ENCODE measurements at places on chromosomes 3 and 15.

GRCh38 chr3:62454916-62455315 is 81.6 kb upstream of the FEZF2 start:
- no peak for DNase-seq

DNA sequence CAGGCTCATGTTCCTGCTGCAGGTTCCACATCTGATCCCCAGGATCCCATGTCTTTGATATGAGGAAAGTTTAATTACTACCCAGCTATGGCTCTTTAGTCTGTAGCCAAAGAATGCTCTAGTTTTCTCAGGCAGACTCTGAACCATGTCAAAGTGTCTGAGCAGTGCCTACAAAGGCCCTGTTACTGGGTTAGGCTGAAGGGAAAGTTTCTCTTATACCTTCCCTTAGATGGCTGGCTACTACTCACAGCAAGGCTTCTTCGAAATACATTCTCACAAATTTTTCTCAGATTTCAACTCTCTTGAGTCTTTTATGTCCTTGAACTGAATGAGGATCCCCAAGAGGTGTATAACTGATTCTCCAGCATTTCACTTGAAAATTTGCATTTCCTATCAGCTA is 102.4 kb downstream of the NR1D2 start:
- DNase-seq, result no peak

DNA sequence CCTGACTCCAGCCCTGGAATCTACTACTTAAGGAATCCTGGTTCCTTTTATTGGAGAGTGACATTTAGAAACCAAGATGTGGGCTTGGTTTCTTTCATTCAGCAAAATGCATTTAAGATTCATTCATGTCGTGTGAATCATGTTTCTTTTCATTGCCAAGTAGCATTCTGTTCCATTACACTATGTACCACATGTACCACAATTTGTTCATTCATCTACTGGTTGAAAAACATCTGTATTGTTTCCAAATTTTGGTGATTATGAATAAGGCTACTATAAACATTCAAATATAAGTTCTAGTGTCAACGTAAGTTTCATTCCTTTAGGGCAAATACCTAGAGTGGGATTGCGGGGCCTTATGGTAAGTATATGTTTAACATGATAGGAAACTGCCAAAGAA is 264.2 kb downstream of the VPS13C start:
- DNase-seq, result no peak

DNA sequence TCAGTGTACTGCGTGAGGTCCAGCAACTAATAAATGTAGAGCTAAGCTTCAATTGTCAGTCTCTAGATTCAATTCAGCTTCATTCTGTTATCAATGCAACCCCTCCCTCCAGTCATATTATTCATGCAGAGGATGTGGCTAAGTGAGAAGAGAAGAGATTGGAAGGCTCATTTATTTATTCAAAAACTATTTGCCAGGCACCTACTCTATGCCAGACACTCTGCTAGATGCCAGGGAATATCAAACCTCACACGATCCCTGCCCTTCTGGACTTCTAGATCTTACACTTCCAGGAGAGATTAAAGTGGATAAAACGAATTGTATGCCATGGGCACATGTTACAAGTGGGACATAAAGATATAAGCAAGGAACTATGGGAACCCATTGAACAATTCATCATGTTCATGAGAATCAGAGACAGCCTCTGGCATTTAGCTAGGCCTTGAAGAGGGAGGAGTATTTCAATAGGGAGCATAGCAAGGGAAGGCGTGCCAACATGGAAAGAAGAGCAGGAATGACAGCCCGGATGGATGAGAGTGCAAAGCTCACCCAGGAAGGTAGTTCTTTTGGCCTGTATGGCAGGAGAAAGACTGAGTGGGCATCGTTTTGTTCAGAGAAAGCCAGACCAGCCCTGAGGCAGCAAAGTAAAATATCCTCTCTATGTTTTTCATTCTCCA is 75.4 kb downstream of the FGF12 start:
- no peak for DNase-seq

- no peak for DNase-seq
Observed at GRCh38 chr3:127216415-127217261, 23.7 kb downstream of the PRR23E start.

GRCh38 chr3:110323349-110323748 is 748.3 kb upstream of the NECTIN3 start:
- no peak for DNase-seq

- DNase-seq, result no peak
Observed at GRCh38 chr3:175489406-175489805, 630.3 kb downstream of the NAALADL2 start.

GRCh38 chr3:152199102-152199840 is 69.5 kb upstream of the MBNL1 start:
- DNase-seq, result no peak

DNA sequence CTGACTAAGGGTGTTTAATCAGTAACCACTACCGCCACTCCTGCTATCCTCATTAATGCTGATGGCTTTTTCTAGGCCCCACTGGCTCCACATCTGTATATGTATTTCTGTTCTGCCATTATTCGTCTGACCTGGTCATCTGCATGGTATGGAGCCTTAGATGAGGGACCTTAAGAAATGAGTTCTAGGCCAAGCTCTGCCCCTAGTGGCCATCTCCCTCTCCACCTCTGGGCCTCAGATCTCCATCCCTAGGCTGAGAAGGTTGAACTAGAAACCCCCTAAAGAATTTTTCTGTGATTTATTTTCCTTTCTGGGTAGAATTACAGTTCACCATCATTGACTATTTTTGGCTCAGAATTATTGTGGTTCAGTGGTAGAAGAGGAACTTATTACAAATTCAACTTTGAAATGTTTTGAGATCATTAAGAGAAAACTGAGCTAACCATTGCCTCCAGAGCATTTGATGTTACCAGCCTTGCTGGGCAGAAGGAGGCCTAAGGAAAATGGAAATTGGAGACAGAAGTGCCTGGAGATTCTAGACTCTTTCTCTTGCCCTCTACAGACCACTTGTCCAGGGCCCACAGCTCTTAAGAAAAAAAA is 325.2 kb upstream of the NR2E3 start:
- no peak for DNase-seq

GRCh38 chr3:193207290-193208273 is 33.4 kb upstream of the PLAAT1 start:
- no peak for DNase-seq

DNA sequence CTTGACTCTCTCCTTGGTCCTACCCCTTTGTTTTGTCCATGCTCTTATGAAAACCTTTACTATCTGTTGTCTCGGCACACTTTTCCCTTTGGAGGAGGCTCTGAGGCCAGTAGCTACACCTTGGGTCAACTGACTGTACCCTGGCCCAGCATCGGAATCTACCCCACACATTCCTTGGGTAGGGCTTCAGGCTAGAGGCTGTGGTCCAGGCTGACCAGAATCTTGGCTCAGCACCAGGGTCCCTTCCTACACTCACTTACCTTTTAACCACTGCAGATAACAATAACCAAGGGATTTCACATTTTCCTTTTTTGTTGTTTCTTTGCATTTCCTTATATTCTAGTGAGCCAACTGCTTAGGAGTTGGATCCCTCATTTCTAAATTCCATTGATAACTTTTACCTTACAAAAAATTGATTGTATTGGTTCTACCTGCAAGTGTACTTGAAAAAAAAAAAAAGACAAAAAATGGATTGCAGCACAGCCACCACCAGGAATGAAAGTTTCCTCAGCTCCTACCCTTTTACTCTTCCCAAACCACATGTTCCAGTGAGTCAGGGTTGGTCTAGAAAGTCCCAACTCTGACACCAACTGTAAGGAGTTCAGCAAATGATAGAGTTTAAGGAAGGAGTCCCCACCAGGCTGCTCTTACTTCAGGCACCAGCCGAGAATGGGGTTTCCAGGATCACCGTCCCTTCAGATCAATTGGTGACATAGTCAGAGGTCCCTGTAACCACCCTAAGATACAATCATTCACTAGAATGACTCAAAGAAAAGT is 95.6 kb downstream of the FBLN2 start:
- no peak for DNase-seq

DNA sequence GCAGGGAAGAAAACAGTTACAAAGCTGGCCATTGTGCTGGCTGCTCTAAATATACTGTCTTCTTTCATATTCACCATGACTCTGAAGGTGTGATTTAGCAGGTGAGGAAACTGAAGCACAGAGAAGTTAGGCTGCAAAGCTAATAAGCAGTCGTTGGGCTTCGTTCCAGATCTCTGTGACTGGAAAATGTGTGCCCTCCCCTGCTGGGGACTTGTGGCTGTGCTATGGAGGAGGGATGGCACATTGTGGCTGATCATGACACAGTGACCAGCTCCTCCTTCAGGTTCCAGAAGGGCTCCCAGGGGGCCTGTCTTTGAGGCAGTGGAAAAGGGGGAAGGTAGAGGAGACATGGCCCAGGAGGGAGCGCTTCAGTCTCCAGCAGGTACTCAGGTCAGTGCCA is 19.2 kb downstream of the PXK start:
- no peak for DNase-seq

GRCh38 chr3:169365993-169366915 is 297.3 kb downstream of the MECOM start:
- DNase-seq, result no peak

DNA sequence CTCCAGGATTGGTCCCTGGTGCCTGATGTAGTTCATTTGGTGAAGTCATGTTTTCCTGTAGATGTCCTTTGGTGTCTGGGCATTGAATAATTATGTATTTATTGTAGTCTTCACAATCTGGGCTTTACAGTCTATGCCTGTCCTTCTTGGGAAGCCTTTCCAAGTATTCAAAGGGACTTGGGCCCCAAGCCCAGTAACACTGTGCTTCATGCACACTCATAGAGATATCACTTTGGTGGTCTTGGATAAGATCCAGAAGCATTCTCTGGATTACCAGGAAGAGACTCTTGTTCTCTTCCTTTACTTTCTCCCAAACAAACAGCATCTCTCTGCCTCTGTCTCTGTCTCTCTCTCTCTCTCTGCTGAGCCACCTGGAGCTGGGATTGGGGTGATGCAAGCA is 281.1 kb upstream of the GOLGA6L4 start:
- DNase-seq, result no peak

GRCh38 chr3:150216041-150216811 is 191.9 kb upstream of the TSC22D2 start:
- DNase-seq, result no peak

DNA sequence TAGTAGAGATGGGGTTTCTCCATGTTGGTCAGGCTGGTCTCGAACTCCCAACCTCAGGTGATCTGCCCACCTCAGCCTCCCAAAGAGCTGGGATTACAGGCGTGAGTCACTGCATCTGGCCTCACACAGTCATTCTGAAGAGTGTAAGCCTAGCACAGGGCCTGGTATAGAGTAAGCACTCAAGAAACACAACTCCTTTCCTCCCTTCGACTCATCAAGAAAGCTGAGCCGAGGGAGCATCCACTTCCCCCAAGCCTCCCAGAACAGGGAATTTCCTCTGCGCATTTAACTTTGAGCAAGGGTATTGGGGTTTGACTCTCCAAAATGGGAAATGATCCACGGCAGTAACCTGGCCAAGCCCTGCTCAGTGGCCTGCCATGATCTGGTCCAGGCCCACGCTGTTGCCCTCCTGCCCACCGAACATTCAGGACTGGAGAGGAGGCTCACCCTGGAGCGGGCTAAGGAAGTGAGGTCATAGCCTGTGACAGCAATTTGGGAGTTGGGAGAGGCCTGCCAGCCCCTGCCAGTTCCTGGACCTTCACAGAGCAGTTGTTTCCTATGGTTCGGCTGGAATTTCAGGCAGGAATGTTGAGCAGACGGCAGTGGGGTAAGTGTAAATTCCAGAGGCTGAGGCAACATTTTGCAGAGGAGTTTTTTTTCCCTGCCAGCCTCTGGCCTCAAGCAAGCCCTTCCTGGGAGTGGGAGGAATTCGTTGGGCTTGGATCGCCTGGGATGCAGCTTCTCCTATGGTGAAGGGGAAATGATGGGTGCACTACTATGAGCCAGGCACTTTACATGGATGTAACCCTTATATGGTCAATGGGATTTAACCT is 21.2 kb upstream of the SMAD3 start:
- DNase-seq, result no peak

- no peak for DNase-seq
Observed at GRCh38 chr3:48125013-48125705, 63.1 kb downstream of the CDC25A start.

- DNase-seq, result no peak
Observed at GRCh38 chr3:104461431-104461830, 905.3 kb upstream of the ALCAM start.

GRCh38 chr15:68518046-68518445 is 60.7 kb upstream of the CORO2B start:
- DNase-seq, result no peak

DNA sequence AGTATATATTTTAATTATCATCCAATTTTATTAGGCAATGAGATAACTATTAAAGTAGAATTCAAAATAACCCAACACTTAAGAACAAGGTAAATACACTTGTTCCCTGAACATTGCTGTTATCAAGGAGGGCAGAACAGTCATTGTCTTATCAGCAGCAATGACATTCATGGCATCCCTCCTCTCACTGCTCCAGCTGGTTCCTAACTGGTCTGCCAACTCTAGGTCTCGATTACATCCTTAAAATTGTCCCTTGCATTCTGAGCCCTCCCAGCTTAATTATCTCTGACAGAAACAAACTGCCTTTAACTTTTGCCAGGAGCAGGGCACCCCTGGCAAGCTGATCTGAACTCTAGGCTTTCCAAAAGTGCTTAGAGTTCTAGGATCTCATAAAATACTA is 14.0 kb upstream of the DYNC1LI1 start:
- DNase-seq, result no peak

GRCh38 chr3:151421938-151422337 is 37.4 kb upstream of the P2RY12 start:
- DNase-seq, result no peak
